ENCODE measurements at places on chromosomes 1 and 21.

DNA sequence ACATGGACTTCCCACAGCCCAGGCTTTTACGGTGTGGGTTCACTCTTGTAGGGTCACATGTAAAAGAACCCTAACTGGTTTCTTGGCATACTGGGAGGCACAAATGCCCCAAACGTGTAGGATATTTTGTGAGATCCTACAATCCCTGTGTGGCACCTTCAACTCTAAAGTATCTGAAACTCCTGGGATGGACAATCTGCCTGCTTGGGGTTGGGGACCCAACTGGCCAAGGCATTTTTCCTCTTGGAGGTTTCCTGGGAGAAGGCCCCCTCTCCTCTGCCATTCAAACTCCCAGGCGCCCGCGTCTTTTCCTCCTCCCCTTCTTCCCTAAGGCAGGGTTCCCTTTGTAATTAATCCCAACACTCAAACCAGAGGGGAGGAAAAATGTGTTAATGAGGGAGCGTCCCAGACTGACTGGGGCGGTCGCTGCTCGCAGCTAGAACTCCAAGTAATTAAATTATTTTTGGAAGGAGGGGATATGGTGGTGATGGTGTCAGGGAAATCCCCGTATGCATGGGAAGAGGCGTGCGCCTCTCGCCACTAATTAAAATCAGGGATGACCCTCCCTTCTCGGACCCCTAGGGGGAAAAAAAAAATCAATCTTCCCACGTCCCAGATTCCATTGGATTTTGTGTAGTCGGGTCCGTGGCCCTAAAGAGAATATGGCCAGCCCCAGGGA is 681 bp upstream of the VANGL2 start:
- DNase-seq, result no peak

DNA sequence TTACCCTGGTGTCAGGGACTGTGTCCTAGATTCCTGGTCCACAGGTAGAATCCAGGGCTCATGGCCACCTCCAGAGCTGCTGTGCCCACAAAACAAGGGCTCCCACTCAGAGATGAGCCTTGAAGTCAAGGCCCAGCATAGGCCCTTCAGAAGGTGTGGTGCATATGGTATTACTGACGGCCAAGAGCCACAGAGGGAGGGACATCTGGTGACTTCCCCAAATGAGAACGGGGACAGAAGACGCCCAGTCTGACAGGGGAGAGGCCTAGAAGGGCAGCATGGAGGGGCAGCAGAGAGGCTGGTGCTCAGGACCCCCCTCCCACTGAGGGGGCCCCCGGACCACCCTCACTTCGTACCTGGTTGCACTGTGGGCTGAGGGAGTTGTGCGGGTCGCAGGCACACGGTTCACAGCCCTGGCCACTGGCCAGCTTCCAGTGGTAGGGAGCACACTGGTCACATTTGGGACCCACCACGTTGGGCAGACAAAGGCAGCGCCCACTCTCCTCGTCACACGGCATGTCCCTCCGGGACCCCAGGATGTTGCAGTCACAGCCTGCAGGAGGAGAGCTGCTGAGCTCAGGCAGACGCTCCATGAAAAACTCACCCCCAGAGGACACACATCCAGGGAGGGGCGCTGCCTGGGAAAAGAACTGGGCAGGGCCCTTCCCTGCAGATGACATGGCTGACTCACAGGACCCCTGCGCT is 25.0 kb downstream of the LAMB3 start:
- no peak for DNase-seq

GRCh38 chr1:241097479-241097878 is 259.5 kb downstream of the RGS7 start:
- no peak for DNase-seq

DNA sequence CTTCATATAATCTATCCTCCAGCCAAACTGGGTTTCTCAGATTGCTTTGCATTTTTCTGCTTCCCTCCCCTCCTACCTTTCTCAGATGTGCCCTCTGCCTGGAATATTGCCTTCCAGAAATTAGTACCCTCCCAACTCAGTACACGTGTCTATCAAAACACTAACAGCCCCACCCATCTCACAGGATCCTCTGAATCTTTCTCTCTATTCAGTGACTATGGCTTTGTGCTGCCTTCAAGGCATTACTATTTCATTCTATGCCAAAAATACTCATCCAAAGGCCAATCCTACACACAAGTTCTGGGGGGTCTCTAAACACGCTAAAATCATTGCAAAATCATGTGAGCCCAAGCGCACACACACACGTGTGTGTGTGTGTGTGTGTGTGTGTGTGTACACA is 58.4 kb downstream of the ZNF281 start:
- DNase-seq, result no peak

- DNase-seq, result no peak
Measured at GRCh38 chr1:218642033-218642948, 297.2 kb downstream of the TGFB2 start.
